HepG2 (cell line): ENCODE measurements at places on chromosomes 7 and 10.

- no peaks in the 10 kb centered on the region for H3K36me3 ChIP-seq
- H3K4me1 ChIP-seq = no peaks in the 10 kb centered on the region
- H3K27me3 ChIP-seq = peaks cover 41% of the 10 kb centered on the region; the same call in 2 of the 3 replicates
- no peak overlapping the region for H3K4me3 ChIP-seq
- no peak overlapping the region for H3K27ac ChIP-seq
- DNase-seq = no peak
Observed at GRCh38 chr10:122484276-122485060, 23.1 kb downstream of the HTRA1 start.

DNA sequence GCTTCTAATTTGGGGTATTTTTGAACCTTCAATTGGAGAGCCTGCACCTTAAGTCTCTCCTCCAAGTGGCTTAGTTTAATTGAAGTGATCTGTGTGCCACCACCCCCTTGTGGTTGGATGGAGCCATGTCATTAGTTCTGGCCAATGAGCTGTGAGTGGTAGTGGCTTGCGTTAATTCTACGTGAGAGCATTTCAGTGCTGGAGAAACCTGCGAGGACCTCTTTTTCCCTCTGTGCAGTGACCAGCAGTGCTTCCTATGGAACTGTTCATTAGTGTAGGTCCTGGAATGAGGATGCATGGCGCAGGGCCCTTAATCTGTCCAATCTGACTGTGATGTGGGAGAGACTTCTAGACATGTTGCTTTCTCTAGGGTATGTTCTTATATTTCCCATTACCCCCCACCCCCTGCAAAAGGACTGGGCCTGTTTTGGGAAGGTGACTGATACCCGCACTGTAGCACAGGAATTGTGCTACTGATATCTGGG lies 3.8 kb downstream of the HILPDA start:
- H3K36me3 ChIP-seq = no peaks in the 10 kb centered on the region
- H3K27ac ChIP-seq = no peak overlapping the region
- peak; percentile 53 for DNase-seq
- H3K27me3 ChIP-seq = peaks cover 3% of the 10 kb centered on the region; the same call in 1 of the 3 replicates
- no peak overlapping the region for H3K4me3 ChIP-seq

- peak overlapping the region; percentile 93 for H3K4me3 ChIP-seq
- no peak for DNase-seq
Observed at GRCh38 chr7:23469150-23469960, 936 bp downstream of the IGF2BP3 start.

GRCh38 chr10:31299119-31299518 lies 19.9 kb upstream of the ZEB1 start:
- H3K27ac ChIP-seq = no peak overlapping the region
- no peak for DNase-seq
- no peaks in the 10 kb centered on the region for H3K36me3 ChIP-seq

GRCh38 chr7:36300696-36301350 lies 88.8 kb upstream of the ANLN start:
- peaks cover 35% of the 10 kb centered on the region; the same call in 2 of the 3 replicates for H3K36me3 ChIP-seq
- H3K27me3 ChIP-seq = no peaks in the 10 kb centered on the region
- no peak overlapping the region for H3K4me3 ChIP-seq
- no peak overlapping the region for H3K27ac ChIP-seq

GRCh38 chr7:20249376-20249775 lies 32.2 kb upstream of the MACC1 start:
- no peak overlapping the region for H3K4me3 ChIP-seq
- no peak for DNase-seq
- no peaks in the 10 kb centered on the region for H3K4me1 ChIP-seq
- H3K27ac ChIP-seq = no peak overlapping the region
- no peaks in the 10 kb centered on the region for H3K36me3 ChIP-seq
- no peaks in the 10 kb centered on the region for H3K27me3 ChIP-seq
